ENCODE measurements at places on chromosomes 7 and 10.

DNA sequence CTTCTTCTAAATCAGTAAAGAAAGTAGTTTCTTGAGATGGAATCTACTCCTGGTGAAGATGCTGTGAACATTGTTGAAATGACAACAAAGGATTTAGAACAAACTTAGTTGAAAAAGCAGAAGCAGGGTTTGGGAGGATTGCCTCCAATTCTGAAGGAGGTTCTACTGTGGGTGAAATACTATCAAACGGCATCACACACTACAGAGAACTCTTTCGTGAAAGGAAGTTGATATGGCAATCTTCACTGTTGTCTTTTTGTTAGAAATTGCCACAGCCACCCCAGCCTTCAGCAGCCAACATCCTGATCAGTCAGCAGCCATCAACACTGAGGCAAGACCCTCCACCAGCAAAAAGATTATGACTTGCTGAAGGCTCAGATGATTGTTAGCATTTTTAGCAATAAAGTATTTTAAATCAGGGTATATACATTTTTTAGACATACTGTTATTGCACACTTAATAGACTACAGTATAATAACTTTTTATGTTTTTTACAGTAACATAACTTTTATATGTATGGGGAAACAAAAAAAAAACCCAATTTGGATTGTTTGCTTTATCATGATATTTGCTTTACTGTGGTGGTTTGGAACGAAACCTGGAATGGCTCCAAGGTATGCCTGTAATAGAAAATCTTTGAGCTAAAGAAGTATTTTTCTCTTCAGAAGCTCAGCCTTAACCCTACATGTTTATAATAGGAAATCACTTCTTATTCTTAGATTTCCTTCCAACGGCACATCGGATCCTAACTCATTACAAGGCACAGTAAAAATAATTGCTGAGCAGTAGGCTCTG, 257.3 kb downstream of the LRMDA start:
- no peak for DNase-seq

DNA sequence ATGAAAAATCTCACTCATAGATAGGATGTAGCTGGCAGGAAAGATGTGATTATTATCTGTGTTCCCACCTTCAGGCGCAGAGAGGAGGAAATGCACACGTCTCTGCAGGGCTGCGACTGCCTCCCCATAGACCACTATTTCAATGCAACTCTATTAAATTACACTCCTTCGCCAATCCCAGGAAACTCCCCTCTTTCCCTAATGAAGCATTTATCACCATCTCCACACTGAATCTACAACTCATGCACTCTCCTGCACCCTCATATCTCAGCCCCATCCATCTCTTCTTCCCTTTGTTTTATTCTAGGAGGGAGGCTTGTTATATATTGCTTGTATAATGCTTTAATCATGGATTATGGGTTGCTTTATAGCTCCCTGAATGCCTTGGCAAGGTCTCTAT, 101.8 kb upstream of the RELN start:
- no peak for DNase-seq

DNA sequence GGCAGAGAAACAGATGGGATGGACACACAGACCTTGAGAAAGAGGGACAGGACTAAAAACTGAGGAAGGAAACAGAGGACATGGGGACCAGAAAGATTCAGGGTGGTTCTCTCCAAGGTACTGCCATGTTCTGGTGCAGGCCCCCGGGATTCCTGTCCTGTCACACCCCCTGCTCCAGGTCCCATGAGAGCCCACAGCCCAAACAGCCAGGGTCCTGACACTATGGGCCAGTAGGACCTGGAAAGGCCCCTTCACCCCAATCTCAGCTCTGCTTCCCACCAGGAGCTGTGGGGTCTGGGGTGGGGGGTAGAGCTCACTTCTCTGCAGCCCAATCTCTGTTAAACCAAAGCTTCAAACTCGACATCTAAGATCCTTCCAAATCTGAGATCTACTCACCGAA, 21.2 kb downstream of the PDIA4 start:
- no peak for DNase-seq

GRCh38 chr10:79090134-79090803, 21.5 kb downstream of the ZMIZ1 start:
- DNase-seq, result no peak

DNA sequence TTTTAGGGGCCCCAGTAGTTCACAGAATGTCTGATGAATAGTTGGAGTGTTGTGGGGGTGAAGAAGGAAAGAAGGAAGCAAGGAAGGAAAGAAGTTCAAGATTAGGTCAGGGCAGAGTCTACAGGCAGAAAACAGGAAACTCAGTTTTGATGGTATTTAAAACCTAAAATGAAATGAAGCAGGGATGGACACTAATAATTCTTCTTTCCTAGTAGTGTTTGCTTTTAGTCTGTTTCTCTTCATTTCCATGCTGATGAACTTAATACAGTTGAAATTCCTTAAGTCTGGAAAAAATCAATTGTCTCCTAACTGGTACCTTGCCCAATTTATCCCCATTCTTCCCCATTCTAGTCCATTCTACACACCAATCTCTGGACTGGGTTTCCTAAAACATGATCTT, 59.0 kb upstream of the GSAP start:
- no peak for DNase-seq

DNA sequence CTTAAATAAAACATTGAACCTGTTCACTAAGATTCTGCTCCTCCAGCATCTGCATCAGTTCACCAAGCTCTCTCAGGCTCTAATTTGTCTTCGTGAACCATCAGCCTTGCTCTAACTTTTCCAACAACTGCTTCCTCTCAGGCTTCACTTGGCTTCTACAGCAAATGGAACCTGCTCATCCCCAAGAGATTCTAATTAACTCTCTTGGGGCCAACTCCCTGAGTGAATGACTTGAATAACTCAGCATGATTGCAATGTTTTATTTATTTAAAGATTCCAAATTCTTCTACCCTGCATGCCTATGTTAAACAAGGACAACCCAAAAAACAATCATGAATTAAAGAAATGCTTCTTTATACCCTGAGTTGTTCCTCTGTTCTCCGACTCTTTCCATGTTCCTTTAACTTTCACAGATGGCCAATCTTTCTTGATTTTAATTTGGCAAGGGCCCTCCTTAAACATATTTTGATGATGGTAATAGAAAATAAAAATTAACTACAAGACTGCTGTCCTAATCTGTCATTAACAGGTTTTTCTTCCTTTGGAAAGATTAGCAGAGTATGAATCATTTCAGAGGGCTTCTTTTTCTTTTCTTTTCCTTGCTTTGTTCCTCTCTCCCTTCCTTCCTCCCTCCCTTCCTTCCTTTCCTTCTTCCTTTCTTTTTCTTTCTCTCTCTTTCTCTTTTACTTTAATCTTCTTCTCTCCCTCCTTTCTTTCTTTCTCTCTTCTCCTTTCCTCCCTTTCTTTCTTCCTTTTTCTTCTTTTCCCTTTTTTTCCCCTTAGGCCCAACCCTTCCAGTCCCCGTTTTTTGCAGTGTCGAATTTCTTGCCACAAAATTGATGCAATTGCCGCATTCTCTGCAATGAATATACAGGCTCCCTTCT, 195.0 kb upstream of the RHOBTB1 start:
- DNase-seq, result no peak

DNA sequence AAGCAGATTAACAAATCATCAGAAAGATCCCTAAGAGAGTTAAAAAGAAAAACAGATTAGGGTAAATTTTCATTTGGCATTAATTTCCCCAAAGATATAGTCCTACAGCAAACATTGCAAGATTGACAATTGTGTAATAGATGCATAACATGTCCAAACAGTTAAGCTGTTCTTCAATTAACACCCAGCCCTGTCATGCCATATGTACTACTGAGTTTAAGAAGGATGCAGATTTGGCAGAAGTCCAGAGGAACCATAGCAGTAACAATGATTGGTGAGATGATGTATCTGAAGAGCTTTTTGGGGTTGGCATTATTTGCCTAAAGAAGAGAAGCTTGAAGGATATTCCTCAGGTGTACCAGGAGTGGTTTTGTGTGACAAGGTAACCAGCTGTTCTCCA, 287.6 kb downstream of the LRMDA start:
- DNase-seq, result no peak

GRCh38 chr10:106938513-106938912, 226.0 kb downstream of the SORCS1 start:
- no peak for DNase-seq

DNA sequence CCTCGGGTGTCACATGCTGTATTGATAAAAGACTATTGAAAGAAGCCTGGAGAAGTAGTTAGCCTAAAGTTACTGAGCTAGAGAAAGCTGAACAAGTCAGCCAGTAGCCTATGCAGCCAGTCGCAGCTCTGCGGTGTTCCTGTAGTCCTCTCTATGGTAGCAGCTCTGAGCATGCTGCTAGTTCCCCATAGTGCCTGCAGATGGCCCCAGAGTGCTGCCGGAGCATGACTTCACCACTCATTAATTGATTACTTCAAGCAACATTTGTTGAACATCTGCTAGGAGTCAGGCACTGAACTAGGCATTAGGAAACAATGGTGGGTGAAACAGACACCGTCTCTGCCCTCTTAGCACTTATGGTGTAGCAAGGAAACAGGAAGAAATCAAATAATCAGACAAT, 422.7 kb downstream of the SORCS3 start:
- no peak for DNase-seq

GRCh38 chr7:108145401-108145800, 15.2 kb upstream of the LAMB4 start:
- no peak for DNase-seq

GRCh38 chr7:37119296-37119860, 329.3 kb downstream of the ELMO1 start:
- DNase-seq, result no peak

GRCh38 chr7:148537435-148537834, 53.1 kb upstream of the C7orf33 start:
- no peak for DNase-seq

DNA sequence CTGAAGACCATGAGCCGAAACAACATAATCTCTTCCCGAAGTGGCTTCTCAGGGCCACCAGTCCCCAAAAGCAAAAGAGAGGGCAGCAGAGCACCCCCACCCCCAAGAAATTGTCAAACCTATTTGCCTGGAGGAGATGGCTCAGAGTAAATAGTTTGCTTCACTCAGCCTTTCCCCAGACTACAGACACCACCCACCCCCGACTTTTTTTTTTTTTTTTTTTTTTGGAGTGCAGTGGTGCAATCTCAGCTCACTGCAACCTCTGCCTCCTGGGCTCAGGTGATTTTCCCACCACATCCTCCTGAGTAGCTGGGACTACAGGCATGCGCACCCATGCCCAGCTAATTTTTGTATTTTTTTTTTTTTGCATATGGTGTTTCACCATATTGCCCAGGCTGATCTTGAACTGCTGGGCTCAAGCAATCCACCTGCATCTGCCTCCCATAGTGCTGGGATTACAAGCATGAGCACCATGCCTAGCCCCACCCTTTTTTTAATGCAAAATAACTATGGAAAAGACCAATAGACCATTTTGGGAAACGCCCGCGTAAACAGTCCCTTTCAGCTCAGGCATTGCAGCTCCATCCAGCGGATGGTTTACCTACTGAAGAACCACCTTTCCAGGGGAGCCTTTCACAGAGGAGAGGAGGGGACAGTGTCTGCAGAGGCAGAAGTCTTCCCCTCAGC, 9.7 kb downstream of the ZMIZ1 start:
- DNase-seq, result no peak

DNA sequence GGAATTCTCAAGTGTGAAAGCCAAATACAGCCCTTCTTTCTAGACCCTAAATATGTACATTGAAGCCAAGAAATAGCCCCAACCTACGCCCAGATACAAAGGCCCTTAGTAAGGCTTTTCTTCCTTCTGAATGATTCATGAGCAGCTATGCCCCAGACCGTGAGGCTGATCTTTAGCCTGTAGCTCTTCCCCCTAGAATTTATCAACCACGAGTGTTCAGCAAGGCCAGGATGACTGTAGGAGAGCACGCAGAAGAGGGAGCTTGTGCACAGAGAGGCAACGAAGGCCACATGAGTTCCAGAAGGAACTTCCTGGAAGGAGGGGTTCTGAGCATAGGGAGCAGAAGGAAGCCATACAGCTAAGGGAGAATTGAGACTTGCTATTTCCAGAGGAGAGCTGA, 53.0 kb upstream of the HABP2 start:
- DNase-seq, result no peak

DNA sequence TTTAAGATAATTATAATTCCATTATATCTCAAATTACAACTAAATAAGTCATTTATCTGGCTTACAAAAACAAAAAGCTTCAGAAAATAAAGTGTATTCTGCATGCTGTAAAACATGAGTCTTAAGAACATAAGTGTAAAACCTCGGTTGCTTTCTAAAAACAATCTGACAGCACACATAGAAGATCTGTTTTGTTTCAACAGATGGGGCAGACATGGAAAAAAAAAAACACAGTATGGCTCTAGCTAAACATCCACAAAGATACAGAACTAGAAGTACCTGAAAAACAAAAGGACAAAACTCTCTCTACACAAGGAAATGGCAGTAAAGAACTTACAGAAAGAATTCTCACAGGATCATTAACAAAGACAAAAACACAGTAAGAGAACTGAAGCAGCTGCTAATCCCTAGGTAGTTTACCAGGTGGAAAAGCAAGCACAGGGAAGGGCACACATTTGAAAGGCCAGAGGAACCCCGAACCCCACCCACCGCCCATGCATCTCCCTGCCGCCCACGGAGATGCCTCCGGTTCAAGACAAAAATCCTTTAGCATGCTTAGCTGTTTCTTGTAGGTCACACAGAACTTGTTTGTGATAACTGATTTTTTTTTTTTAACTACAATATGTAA, 42.5 kb downstream of the DLD start:
- DNase-seq, result no peak

DNA sequence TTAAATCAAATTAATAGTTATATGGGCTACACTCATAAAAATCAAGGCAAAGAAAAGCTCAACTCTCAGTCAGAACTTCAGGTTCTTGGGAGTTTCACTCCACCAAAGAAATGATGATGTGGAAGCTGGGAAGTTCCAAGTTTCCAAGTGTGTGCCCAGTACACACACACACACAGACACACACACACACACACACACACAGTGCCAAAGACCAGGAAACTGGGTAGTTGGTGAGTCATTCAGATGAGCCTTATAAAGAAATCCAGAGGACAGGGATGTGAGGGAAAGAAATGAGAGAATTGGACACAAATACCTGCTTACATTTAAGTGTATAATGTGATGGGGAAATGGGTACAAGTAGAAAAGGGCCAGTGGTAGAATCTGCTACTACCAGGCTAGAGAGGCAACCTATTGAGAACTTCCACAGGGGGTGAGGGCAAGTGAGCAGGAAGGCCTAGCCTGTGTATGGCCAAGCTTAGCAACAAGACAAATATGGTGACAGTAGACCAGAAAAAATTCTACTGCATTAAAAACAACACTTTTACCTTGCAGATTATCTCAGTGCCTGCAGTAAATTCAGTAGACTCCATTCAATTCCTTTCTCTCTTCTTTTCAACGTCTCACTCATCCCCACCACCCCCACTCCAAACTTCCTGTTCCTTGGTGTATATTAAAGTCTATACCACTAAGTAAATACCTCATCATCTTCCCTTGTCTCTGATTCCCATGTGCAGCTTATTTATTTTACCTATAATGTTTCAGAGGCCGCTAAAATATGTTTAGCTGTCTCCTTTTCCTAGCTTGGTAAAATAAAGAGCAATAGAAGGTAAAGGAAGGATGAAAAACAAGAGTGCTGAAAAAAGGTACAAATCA, 95.0 kb downstream of the CABCOCO1 start:
- DNase-seq, result no peak
